Activated T-helper 17 cell treated with anti-CD3 and anti-CD28 coated beads, Interleukin-2, amount 50 U/mL, for 72 hours (primary cell): ENCODE measurements at places on chromosomes 16 and 17. TPM values are rescaled to one million over a fixed set of nuclear protein-coding genes. Genes with fewer than 3 reads are reported as not detected.
A peak's percentile ranks its signal among the peaks of the same experiment; 100 is the strongest.

GRCh38 chr16:66682271-66682670, 14.3 kb downstream of the CMTM4 start:
- ATAC-seq = no peak

The MMP15 gene
- 0.19 TPM for total RNA-seq

DNA sequence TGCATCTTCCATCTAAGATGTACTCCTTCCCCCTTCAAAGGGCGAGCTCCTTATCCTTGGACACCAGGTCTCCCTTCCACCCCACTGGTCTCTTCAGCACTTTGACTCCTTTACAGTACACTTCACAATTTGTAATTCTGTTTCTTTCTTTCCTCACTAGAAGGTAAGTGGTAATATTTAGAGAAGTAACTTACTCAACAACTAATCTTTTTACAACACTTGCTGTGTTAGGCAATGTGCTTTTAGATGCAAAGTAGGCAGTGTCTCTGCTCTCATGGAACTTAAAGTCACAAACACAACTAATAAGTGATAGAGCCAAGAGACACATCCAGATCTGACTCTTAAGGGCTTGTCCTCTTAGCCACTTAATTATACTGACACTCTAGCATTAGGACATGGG, 6.4 kb downstream of the SIAH1 start:
- no peak for ATAC-seq

DNA sequence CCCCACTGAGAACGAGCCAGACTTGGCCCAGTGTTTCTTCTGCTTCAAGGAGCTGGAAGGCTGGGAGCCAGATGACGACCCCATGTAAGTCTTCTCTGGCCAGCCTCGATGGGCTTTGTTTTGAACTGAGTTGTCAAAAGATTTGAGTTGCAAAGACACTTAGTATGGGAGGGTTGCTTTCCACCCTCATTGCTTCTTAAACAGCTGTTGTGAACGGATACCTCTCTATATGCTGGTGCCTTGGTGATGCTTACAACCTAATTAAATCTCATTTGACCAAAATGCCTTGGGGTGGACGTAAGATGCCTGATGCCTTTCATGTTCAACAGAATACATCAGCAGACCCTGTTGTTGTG, 631 bp downstream of the BIRC5 start:
- no peak for ATAC-seq

GRCh38 chr17:40895106-40895730, 10.2 kb upstream of the KRT20 start:
- ATAC-seq = no peak

The MVD gene
- 93.2 TPM for total RNA-seq

DNA sequence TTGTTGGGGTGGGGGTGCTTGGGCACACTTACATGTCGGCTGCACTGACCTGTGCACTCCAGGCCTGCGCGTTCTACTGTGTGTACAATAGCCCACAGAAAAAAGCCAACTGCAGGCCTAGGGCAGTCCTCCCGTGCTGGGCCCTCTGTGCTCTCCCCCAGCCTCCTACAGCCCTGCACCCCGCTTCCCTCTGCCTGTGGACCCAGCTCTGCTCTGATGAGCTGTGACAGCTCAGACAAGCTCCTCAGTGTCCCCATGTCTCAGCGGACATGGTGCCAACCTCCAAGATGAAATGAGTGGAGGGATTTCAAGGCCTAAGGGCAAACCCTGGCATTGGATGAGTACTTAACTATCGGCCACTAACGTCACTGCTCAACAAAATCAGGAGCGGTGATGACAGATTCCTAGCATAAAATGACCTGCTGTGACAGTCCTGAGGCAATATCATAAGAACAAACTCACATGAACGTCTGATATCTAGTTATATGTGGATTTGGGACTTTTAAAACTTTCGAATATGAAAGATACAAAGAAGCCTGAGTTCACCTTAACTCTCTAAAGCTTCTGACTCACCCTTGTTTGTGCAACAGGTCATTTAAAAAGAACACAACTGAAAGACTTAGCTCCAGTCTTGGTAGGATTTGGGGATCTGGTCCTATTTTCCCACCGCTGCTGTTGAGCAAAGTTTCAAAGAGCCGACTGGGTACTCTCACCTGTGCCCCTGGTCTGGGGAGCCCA, 34.7 kb downstream of the CCDC57 start:
- ATAC-seq = no peak

DNA sequence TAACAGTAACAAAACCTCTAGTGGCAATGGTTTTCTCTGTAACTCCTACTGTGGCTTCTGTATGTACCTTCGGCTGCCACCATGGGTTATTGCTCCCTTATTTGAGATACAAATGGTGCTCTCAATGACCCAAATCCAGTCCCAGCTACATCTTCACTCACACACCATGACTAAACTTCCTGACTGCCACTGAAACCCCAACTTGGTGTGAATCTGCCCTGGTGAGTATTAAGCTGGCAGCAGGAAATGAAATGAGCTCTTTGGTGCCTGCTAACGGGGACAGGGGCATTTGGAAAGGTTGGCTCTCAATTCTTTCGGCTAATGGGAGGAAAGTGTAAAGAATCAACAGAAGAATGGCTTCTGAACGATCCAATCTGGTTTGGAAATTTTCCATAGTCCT, 7.5 kb upstream of the SLC35B1 start:
- ATAC-seq = peak; percentile 76

DNA sequence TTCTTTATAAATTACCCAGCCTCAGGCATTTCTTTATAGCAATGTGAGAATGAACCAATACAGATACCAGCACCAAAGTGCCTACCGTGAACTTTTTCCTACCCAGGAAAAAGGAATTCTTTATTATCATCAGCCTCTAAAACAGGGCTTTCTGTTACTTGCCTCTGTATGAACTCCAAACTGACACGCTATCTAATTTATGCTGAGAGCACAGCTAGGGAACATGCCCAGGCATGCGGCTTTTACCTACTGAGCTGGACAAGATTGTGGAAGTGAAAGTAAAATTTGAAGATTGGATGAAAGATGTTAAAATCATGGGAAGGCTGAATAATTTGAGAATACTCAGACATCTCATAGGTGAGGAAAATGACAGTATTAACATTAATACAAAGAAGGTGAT, 24.4 kb upstream of the ADCY9 start:
- no peak for ATAC-seq

The IFT20 gene
- 21.3 TPM for total RNA-seq

DNA sequence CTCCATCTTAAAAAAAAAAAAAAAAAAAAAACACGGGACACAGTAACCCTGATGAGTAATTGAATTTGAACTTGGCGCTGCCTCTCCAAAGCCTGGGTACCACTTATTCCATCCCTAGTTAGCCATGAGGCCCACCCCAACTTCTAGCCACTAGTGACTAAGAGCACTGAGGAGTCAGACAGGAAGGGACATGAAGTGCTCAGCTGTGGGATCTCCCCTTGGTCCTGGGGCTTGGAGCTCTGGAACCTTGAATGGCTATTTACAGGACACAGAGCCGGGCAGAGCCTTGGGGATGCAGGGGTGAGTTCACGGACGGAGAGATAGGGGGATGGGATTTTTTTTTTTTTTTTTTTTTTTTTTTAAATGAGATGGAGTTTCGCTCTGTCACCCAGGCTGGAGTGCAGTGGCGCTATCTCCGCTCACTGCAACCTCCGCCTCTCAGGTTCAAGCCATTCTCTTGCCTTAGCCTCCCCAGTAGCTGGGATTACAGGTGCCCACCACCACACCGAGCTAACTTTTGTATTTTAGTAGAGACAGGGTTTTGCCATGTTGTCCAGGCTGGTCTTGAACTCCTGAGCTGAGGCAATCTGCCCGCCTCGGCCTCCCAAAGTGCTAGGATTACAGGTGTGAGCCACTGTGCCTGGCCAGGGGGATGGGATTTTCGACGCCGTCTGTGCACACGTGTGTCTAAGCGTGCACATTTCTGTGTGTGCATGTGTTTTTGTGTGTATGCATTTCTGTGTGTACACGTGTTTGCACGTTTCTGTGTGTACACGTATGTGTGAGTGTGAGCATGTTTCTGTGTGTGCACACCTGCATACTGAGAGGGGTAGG, 20.4 kb upstream of the CIBAR2 start:
- no peak for ATAC-seq

GRCh38 chr17:83058266-83058798, 21.1 kb upstream of the METRNL start:
- ATAC-seq = no peak

- ATAC-seq = no peak
Measured at GRCh38 chr17:78026381-78026780, 67.9 kb downstream of the TNRC6C start.

The KRTAP1-1 gene
- not detected for total RNA-seq

The CCL18 gene
- not detected for total RNA-seq

DNA sequence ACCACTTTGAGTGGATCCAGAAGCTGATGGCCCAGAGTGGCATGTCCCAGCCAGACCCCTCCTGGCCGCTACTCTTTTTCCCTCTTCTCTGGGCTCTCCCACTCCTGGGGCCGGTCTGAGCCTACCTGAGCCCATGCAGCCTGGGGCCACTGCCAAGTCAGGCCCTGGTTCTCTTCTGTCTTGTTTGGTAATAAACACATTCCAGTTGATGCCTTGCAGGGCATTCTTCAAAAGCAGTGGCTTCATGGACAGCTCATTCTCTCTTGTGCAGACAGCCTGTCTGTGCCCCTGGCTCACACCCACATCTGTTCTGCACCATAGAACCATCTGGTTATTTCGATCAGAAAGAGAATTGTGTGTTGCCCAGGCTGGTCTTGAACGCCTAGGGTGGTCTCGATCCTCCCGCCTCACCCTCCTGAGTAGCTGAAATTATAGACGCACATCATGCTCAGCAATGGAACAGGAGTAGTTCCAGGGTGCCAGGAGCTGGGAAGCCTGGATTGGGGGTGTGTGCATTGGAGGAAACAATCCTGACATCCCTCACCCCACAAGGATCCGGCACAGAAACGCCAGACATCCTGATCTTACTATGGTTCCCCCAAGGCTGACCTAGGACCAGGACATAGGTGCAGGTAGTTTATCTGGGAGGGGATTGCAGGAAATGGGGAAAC, 4.6 kb downstream of the PRSS21 start:
- no peak for ATAC-seq

GRCh38 chr17:68599091-68599490, 2.1 kb downstream of the FAM20A start:
- ATAC-seq = no peak

DNA sequence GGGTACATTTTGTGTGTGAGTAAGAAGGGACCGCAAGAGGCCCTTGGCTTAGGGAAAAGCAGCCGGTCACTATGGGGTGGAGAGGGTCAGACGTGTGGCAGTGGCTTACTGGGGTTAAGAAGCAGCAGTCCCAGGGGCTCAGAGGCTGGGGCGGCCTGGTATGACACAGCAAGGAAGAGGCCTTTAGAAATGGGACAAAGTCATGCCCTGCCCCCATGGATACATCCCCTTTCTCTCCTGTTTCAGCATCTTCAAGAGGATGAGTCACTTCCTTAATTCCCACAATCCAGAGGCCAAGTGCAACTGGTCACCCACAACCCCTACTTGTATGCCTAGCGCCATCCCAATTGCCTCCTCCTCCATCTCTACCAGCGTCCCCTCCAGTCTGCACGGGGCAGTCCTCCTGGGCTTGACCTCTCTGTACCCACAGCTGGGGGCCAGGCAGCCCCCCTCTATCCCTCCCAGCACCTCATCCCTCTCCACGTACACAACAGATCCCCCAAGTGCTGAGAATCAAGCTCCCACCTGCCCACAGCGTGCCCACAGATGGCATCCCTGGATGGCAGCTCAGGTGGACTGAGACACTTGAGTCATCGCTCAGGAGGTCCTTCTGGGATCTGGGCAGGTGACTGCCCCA, 6.9 kb upstream of the EFTUD2 start:
- no peak for ATAC-seq

DNA sequence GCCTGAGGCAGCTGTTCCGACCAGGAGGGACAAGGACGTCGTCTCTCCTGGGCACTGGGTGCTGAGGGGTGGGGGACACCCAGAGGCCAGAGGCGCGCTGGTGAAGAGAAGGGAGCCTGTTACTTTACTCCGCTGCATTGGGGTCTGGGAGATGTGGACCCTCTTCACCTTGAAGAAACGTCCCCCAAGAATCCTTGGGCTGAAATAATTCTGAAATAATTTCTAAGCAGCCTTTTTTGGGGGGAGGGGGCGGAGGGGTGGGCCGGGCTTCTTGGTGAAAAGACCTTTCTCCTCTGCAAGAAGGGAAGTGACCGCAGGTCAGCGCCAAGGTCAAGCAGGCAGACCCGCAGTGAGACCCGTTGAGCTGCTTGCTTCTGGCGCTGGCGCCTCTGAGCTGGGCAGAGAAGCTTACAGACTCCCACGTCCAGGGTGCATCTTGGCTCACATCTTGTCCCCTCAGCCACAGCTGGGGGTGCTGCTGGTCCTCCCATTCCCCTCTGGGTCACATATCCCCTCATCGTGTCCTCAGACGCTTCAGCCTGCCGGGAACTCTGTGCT, 1.1 kb downstream of the SYT17 start:
- no peak for ATAC-seq

GRCh38 chr16:74575807-74576643, 30.9 kb downstream of the GLG1 start:
- ATAC-seq = no peak

- no peak for ATAC-seq
Measured at GRCh38 chr16:11797957-11798299, 870 bp upstream of the ZC3H7A start.

GRCh38 chr16:17647879-17648872, 177.4 kb upstream of the XYLT1 start:
- ATAC-seq = no peak

The LRRC37A3 gene
- total RNA-seq = 10.1 TPM

The LITAFD gene
- not detected for total RNA-seq

DNA sequence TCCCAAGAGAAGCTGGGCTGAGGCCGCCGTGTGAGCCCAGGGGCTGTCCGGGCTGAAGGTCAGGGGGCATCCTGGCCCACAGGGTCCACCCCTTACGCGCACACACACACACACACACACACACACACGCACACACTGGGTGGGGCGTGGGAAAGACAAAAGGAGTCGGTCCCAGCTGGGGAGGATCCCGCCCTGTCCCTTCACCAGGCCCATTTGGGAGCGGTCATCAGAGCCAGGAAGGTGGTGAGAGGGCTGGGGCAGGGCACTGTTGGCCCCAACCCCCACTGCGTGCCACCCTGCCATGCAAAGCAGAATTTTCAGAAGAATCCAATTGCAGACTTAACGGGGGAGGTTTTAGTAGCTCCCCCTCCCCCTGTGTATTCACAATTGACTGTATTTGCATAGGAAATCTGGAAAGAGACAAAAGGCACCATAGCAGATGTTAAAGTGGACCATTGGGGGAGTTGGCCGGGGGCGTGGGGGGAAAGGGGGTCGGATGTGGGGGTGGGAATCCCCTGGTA, 11.3 kb upstream of the CD300A start:
- no peak for ATAC-seq

- ATAC-seq = peak; percentile 78
Measured at GRCh38 chr16:67006930-67007658, 18.7 kb downstream of the CES4A start.

DNA sequence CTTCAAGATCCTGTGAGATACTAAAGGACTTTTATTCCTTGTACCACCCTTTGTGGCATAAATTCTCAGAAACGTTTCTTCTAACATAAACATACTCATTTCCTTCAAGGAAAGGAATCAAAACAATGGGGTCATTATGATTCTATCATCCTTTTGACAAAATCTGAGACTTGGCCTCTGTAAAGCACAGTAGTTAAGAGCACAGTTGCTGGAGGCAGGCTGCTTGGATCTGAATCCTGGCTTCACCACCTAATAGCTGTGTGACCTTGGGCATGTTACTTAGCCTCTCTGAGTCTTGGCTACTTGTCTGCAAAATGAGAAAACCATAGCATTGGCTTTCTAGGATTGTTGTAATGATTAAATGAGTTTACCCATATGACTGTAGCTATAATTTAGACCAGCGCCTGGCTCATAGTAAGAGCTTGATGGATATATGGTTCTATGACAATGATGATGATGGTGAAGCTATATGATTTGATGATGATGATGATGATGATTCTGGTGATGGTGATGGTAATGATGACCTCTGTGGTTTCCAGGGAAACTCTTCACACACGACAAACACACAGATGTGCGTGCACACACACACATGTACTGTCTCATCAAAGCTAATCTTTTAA, 6.1 kb upstream of the KRT31 start:
- ATAC-seq = peak; percentile 47
